ENCODE measurements at places on chromosomes 3 and 15.

DNA sequence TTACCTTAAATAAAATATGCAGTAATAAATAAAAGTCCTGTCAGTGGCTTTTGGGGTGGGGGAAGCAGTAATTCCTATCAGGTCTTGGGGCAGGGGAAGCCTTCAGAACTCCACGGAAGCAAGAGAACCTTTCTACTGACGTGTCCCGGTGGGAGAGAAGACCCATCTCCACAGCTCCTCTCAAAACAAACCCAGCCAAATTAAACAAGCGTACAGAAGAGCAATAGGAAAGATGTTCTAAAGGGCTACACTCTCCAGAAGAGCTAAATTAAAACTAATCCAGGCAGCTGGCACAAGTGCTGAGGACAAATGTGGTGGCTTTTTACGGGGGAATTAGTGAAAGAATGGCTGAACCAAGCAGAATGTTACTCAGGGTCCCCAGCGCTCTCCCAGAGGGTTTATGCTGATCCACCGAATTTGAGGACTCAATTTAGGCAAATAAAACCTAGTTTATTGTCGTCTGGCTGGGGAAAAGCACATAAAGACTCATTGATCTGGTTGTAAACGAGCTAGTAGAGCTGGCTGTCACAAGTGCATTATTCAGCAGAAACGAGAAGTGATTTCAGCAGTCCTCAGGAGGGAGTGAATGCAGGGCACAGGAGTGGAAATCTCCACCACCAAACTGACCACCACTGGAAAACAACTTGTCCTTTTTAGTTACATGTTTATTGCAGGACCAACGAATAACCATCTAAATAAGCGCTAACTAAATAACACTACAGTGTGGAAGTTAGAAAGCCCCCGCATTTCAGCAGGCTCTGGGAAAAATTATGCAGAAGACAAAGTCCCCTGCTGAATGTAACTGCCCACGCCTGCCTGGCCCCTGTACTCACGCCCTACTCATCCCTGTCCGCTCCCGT is 13.5 kb downstream of the BFSP2 start:
- no peak for DNase-seq

GRCh38 chr3:157447026-157447694 is 10.5 kb downstream of the PTX3 start:
- no peak for DNase-seq

GRCh38 chr15:85297537-85297936 is 82.9 kb upstream of the AKAP13 start:
- DNase-seq, result no peak

GRCh38 chr3:14980689-14981088 is 33.3 kb downstream of the NR2C2 start:
- no peak for DNase-seq

DNA sequence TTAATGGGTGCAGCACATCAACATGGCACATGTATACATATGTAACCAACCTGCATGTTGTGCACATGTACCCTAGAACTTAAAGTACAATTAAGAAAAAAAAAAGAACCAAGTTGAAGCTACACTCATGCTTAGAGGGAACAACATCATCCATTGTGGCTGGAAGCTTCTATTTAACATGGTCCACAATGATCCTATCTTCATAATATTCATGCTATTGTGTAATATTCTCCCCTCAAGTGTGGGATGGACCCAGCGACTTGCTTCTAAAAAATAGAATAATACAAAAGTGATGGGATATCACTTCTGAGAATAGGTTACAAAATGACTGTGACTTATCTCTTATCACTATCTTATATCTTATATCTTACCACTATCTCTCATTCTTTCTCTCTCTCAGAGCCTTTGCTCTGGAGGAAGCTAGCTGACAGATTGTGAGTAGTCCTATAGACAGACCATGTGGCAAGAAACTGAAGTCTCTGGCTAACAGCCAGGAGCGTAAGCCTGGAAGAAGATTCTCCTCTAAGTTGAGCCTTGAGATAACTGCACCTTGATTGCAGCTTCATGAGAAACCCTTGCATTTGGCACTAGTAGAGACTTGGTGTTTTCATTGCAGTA is 198.5 kb upstream of the MRPL3 start:
- DNase-seq, result no peak

- DNase-seq, result no peak
Observed at GRCh38 chr15:60584355-60584998, 105.5 kb upstream of the ICE2 start.

DNA sequence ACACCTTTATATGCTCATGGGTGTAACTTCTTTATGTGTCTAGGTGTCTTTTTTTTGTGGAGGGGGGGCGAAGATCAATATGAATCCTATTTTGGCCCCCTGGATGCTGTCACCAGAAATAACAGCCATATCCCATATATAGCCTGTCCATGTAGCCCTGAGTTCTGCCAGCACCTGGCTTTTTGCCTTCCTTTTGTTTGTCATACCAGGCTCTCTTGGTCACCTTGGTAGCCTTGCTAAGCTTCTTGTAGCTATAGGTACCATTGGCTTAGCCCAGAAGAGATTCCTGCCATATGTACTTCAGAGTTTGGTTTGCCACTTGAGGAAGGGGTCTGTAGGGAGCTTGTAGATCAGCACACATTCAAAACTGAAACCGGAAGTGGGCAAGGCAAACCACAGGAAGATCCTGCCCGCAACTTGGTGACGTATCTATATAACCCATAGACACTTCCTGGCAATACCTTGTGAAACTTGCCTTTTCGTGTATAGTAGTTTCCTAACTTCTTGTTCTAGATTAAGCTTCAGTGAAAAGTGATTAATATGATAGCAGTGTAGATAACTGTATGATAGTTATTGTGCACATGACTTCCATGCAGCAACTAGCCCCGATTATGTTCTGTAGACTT is 11.9 kb downstream of the RASA2 start:
- DNase-seq, result peak; percentile 47

DNA sequence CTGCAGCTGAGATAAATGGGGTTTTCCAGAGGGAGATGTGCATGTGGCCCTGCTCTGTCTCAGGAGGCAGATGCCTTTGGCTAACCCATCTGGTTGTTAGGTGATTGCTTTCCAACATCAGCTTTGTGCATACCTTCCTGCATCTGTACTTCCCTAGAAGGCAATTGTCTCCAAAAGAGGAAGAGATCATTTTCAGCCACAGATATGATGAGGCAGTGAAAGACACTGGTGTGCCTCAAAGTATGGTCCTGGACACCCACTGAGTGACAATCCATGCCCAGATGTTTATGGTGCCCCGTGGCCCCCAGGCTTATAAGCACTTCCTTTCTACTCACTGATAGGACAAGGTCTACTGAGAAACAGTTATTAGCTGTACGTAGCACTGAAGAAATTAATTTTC is 117.5 kb upstream of the NR2F2 start:
- no peak for DNase-seq

GRCh38 chr3:143784446-143784845 is 63.8 kb downstream of the SLC9A9 start:
- no peak for DNase-seq

DNA sequence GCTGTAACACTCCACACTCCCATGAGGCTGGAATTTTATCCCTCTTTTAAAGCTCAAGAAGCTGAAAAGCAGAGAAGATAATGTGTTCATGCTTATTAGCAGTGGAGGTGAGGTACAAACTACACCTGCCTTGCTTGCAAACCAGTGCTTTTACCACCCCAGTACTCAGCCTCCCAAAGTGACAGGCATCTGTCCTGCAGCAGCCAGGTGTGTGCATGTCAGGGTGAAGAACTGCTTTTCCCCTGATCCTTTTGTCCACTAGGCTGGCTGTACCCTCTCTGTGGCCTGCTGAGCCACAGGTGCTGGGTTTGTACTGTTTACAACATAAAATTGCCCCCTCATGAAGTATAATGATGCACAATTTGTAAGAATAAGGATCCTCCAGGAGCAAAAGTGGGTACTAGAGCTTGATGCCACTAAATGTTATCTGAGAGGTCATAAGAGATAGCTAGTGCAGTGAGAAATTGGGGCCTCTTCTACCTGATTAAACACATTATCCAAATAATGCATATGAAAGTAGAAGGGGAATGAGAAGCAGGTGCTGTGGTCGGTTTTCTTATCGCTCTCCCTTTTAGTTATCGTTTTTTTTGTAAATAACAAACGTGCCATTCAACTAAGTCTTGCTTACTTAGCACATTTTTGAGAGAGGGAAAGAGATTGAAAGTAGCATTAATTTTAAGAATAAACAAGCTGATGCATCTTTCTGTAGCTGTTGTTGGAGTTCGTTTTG is 39.2 kb upstream of the GADL1 start:
- DNase-seq, result no peak

GRCh38 chr3:113070681-113071113 is 79.9 kb downstream of the GTPBP8 start:
- no peak for DNase-seq

- no peak for DNase-seq
Observed at GRCh38 chr15:87343966-87344365, 912.6 kb downstream of the NTRK3 start.

DNA sequence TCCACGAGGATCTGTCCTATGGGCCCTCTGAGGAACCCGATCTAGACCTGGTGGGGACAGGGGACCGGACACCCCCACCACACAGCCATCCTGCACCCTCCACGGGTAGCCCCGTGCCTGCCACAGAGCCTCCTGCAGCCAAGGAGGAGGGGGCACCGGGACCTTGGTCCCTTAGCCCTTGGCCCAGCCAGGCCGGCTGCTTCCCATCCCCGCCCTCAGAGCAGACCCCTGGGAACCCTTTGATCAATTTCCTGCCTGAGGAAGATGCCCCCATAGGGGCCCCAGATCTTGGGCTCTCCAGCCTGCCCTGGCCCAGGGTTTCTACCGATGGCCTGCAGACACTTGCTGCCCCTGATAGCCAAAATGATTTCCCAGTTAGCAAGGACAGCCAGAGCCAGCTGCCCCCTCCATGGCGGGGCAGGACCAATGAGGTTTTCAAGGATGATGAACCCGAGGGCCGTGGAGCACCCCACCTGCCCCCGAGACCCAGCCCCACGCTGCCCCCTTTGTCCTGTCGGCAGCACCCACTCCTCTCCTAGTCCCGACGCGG is 91.5 kb downstream of the TBC1D2B start:
- no peak for DNase-seq

- DNase-seq, result no peak
Observed at GRCh38 chr15:52200831-52201365, 9.7 kb upstream of the GNB5 start.

DNA sequence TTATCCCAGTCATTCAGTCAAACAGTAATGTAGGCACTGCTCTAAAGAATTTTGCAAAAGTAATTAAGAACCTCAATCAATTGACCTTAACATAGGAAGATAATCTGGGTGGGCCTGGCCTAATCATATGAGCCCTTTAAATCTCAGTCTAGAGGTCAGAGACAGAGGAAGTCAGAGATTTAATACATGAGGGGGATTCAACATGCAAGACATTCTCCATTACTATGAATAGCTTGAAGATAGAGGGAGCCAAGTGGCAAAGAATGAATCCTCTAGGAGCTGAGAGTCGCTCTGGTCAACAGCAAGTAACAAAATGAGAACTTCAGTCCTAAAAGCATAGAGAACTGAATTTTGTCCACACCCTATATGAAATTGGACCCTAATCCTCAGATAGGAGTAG is 39.0 kb upstream of the MBNL1 start:
- no peak for DNase-seq

DNA sequence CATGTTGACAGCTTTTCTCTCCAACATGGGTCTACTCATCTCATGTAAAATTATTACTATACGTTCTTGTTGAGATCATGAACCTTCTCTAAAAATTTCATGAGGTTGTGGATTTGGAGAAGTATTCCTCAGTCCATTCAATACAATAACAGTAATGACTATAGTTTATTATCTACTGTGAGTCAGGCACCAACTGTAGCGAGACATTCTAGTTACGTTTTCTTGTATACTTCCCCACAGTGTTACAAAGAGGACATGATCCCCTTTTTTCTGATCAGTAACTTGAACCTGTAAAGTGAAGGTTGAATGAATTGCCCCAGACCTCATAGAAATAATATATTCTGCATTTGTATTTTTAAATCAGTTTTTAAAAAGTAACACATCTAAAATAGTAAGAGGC is 76.4 kb downstream of the AKAP13 start:
- no peak for DNase-seq

DNA sequence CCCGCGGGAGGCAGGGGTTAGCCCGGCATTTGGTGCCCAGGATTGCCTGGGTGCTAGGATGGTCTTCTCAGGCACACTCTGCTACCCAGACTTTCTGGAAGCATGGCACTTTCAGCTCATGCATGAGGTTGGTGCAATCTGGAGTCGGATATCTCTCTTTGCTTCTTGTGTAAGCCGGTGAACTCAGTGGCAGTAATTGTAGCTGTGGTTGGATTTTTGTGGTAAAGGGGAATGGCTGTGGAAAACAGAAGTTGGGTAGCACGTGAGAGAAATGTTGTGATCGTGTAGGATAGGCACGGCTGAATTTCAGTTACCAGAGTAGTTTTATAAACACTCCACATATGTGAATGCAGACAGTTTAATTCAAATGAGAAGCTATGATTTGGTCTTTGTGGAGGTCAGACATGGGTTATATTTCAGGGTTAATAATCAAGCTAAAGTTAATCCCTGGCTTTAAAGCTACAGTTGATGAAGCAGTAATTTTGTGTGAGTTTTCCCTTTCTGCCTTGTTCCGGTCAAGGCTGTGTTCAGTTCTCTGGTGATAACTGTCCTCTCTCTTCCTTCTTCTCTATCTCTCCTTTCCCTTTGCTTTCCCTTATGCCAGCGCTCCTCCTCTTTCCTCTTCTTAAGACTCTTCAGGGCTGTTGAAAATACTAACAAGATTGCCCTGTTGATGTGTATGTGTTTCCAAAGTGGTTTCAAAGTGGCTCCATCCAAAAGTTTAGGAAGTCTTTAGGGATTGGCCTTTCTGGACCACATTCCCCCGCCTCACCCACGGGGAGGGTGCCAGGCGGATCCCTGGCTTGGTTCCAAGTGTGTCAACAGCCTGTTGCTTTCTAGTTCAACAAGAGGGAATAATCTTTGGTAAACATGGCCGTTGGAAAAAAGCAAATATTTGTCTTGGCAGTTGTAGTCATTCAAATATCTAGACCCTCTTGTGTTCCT is 404.6 kb upstream of the C2CD4B start:
- no peak for DNase-seq

GRCh38 chr3:15055019-15055557 is 10.0 kb downstream of the MRPS25 start:
- no peak for DNase-seq

- peak; percentile 13 for DNase-seq
Observed at GRCh38 chr3:57596495-57597126, 533 bp downstream of the ARF4 start.

- DNase-seq, result no peak
Observed at GRCh38 chr3:159082519-159082918, 280.7 kb downstream of the MFSD1 start.

GRCh38 chr15:38559131-38559530 is 5.5 kb downstream of the RASGRP1 start:
- no peak for DNase-seq

DNA sequence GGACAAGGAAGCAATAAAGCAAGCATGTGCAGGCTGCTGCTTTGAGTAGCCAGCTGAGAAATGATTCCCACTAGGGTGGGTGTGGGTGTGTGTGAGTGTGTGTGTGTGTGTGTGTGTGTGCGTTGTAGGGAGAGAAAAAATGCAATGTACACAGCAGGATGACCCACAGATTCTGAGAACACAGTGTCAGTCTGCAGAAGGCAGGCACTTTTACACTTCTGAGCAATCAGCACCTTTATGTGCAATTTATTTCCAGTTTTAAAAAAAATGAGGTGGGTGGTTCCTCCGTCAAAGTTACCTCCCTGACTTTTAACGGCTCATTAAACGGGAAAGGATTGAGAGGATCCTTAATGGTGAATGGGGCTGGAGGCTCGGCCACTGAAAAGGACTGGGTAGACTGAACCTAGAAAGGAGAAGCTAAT is 38.5 kb upstream of the LIPC start:
- DNase-seq, result no peak

Measured in esophagus squamous epithelium (tissue), 5 donors.